A549 (cell line): ENCODE measurements at places on chromosomes 7 and 10.
A peak's percentile ranks its signal among the peaks of the same experiment; 100 is the strongest.

DNA sequence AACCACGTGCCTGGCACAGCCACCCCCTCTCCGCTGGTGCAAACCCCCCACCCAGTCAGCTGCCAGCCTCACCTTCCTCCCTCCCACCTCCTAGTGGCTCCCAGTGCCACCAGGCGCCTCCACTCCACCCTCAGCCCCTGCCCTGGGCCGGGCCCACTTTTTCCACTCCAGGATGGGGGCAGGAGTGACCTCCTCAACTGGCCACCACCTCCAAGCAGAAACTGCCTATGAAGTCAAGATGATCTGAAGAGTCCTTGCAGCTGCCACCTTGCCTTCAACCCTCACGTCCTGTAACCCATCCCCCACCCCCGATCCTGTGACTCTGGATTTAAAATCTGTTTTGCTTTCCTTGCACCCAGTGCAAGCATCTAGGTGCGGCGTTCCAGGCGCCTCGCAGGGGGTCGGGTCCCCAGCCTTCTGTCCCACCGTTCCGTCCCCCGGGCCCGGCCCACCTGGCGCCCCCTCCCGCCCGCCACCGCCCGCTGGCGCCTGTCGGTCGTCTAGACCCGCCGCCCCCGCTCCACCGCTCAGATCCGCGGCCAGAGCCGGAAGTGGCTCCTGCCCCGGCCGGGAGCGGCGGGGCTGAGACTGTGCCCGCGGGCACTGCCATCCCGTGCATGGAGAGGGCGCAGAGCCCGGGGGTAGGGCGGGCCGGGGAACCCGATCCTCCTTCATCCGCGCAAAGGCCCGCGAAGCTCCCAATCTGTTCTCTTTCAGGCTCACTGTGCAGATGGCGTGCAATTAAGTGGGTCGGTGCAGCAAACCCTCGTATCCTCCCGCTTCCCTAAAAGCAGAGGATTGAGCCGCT is 51.2 kb upstream of the GTF2I start:
- no peak for DNase-seq

DNA sequence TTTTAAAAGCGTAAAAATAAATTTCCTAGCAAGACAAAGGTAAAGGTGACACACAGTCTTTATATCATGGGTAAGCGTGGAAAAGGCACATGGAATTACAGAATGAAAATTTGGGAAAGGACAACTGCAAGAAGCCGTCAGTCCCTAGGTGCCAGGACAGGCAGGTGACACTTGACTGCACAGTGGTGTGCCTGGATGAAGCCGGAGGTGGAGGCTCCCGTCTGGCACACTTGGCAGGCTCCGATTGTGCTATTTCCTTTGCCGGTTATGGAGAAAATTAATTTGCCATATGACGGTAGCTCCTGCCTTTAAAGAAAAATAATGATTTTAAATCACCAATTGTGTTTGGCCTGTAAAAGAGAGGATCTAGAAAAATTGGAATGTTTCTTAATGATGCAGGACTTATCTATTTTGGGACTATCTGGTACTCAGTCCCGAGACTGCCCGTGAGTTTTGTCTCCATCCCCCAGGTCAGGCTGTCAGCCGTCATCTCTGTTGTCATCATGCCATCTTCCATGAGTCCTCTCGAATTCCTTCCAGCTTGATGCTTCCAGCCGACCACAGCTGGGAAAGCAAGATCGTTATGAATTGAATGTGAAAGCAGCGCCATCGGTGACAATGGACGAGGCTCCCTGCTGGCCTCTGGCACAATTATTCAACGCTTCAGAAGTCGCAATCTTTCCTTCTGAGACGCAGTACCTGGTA is 56.2 kb upstream of the MGMT start:
- no peak for DNase-seq

- no peak for DNase-seq
Observed at GRCh38 chr7:30347226-30348082, 63.1 kb downstream of the ZNRF2 start.

- DNase-seq: peak; percentile 44
Observed at GRCh38 chr7:135320268-135320667, 86.6 kb downstream of the STRA8 start.

DNA sequence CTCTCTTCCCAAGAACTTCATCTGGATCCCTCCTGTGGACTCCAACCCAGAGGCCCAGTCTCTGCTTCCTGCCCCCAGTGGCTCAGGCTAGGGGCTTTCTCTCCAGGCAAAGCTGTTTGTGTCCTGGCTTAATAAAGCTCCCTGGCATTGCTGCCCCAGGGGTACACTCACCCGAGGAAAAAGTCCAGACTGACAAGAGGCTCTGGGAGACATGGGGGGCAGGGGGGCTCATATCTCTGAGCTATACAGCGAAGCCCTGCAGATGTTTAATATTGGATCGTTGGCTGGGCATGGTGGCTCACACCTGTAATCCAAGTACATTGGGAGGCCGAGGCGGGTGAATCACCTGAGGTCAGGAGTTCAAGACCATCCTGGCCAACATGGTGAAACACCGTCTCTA is 10.7 kb upstream of the COMTD1 start:
- no peak for DNase-seq

GRCh38 chr10:121616291-121616690 is 18.0 kb upstream of the FGFR2 start:
- no peak for DNase-seq

DNA sequence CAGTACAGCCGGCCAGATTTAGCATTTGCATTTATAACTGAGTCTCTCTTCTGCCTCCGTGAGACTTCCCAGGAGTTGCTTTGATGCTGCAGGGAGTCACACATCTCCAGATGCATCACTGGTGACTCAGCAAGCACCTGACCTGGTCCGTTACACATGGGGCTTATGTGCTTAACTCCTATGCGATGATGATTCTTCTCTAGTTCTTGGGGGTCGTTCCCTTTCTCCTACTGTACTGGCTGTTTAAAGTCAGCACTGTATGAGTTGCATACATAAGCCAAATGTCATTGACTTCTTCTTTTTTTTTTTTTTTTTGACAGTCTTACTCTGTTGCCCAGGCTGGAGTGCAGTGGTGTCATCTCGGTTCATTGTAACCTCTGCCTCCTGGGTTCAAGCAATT is 13.0 kb upstream of the AKR1E2 start:
- DNase-seq: peak; percentile 85

DNA sequence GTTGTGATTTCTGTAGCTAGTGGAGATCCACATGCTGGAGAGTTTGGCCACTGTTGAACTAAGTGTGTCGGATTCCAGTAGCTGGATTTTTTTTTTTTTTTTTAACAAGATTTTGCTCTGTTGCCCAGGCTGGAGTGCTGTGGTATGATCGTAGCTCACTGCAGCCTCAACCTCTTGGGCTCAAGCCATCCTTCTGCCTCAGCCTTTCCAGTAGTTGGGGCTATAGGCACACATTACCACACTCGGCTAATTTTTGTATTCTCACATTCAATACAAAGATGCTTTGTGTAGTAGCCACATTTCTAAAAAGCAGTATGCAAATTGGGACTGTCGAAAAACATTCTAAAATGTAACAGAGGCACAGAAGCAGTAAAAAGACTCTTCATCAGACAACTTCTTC is 63.5 kb downstream of the RABGEF1 start:
- DNase-seq: no peak
